ENCODE measurements at places on chromosomes 4 and X.

DNA sequence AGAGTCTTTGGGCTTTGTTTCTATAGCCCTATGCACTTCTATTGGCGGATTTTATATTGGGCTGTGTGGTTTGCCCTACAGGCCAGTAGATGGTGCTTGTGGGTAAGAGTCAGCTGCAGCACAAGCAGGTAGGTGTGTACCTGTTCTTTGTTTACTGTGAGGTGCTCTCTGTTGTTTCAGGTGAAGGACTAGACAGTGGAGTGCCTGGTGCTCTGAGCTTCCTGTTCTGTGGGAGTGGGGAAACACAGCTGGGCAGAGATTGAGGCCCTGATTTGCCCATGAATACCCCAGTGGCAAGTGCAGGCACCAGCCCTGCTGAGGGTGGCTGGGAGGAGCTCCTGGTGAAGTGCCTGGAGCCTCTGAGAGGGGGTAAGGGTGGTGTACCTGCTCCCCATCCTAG is 26.3 kb upstream of the UCP1 start:
- no peak for DNase-seq

GRCh38 chr4:59553721-59554091 is 1646.4 kb upstream of the ADGRL3 start:
- no peak for DNase-seq

DNA sequence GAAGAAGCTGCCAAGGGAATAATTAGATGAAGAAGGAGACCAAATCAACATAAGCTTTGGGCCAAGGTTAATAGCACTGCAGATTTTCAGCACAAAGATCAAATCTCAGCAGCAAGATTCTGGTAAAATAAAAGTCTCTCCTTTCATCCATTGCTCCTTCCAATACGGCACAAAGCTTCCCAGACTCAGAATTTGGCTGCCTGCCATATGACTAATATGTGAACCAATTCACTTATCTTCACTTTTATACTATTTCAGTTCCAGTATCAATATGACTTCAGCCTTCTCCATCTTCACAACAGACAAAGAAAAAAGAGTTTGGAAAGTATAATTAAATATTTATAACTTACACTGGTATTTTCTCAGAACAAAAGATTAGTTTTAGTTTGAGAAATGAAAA is 978.3 kb upstream of the GRID2 start:
- no peak for DNase-seq

DNA sequence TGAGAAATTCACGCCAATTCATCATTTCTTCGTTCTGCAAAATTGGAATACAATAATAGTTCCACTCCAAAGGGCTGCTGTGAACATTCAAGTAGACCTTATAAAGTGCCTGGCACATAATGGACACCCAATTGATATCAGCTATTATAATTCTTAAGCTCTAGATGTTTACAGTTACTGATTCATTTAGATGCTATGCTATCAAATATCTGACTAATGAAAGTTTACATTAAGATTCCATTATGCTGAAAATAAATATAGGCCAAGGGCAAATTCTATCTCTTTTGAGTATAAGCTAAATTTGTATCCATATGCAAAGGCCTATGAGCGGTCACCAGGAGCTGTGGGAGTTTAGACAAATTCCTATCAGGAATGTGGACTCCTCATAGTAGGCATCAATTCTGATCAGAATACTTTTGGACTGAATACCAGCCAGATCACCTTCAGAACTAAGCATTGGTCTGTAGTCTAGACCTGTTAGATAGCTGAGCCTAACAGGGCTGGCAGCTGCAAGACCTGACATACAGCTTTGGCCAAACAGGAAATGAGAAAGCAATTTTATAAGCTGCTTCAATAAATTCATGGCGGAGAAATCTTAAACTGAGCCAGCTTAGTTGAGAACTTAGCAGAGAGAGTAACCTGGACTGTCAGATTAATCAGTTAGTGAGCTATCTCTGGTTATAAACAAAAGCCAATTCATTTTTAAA is 384.3 kb upstream of the ACTRT1 start:
- DNase-seq: no peak

DNA sequence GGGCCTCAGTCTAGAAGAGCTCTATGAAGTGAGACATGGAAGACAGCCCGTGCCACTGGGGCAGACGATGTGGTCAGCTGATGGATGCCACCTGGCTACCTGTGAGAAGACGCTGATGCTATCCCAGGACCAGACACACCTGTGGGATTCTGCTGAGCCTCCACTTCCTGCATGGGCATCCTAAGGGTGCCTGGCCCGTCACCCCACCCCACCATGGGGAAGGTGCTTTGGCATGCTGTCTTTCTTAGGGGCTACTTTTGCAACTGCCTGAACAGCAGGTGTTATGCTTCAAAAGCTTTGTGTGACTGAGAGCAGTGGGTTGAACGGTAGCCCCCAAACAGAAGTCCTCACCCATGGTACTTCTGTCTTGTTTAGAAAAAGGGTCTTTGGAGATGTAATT is 65.0 kb upstream of the STS start:
- no peak for DNase-seq

DNA sequence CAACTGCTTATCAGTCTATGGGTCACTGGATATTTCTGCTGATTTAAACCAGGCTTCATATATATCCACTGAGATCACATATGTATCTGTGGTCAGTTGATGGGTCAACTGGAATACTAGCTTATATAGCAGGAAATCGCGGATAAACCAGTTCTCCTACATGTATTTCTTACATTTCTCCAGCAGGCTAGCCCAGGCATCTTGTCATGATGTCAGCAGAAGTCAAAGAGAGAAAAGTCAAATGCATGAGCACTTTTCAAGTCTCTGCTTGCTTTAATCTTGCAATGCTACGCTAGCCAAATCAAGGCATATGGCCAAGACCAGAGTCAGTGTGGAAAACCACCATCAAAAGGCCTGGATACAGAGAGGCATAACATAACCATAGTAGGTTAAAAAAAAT is 1008.8 kb upstream of the DIAPH2 start:
- no peak for DNase-seq

DNA sequence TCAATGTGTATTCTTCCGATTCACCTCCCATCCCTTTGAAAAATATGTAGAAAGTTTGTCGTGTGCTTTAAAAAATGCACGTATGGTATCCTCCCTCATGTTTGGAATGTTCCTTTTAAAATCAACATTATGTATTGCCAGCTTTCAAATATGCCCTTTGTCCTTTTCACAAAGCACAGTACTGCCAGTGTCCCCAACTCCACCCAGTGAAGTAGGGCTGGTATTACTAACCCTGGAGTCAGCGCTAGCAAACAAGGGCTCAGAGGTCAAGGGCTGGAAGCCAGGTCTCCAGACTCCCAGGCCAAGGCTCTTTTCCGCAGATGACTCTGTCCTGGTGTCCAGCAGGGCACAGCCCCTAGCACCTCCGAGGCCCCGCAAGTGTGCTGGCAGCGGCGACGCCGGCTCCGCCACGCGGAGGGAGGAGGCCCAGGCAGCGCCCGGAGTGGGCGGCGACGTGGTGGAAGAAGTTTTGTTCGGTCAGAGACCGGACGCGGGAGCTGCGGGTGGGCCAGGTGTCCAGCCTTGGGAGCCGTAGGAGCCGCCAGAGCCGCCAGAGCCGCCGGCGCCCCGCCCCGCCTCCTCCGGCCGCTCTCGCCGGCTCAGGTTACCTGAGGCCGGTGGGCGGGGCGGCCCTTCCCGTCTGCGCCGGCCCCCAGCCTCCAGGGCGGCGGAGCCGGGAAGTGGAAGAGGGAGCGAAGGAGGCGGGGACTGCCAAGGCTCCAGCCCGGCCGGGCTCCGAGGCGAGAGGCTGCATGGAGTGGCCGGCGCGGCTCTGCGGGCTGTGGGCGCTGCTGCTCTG is at the start of gene IL13RA1:
Gene IL13RA1, plus strand, starts transcription at position 720 of the 799 bp plus-strand sequence. Its CDS starts 33 bp downstream, at position 753.
- DNase-seq: peak; percentile 1

DNA sequence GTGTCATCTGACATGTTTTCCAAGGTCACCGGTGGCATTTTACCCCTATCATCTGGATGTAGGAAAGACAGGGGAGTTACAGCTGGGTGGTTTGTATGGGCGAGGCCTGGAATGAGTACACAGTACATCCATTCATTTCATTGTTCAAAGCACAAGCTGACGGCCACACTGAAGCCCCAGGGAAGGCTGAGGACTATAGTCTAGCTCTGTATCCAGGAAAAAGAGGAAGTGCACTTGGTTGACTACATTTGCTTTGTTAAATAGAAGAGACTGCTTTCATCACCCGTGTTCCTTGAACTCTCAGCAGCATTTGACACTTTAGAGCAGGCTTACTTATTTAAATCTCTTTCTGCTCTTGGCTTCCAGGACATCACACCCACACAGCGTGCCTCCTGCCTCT is 1041.0 kb upstream of the TENM3 start:
- DNase-seq: no peak

DNA sequence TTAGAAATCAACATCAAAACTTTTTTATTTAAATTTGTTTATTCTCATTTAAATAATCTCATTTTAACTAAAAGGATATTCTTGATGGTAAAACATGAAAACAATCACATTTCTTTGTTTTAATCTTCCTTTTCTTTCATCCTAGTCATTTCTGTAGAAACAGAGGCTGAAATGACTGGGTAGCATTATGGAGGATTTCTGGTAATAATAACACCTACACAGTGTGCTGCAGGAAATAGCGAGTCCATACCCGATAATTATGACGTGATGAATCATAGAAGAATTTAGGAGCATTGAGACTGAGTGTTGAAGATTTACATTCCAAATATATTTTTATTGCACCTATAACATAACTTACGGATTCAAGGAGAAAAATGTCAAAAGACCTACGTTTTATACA is 31.4 kb upstream of the BBS12 start:
- DNase-seq: no peak

DNA sequence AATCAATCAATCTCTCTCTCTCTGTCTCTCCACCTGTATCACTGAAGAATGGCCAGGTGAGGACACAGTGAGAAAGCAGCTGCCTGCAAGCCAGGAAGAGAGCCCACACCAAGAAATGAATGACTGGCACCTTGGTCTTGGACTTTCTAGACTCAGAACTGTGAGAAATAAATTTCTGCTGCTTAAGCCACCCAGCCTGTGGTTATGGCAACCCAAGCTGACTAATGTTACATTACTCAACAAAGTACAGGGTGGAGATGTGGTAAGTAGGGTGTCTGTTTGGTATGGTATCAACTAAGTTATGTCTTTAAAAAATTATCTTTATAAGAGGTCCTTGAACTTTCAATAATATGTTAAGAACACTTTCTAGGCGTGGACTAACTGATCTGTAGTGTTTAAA is 159.3 kb downstream of the EPHA5 start:
- no peak for DNase-seq

- DNase-seq: no peak
Measured at GRCh38 chr4:148415500-148415899, 26.7 kb downstream of the NR3C2 start.

DNA sequence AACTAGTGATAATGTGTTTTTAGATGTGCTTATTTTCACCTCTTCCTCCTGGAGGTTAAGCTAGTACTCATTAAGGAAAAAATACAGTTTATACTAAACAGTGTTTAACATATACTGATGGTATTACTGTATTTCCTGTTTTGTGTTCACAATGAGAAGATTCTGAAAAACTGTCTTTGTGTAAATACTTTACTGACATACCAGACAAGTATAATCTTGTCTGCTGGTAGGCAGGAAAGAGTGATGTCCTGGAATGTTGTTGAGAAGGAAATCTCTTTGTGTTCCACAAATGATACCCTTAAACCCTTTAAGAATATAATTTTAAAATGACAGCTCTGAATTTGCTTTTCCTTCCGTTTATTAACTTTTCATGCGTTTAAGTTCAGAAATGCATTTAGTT is 205.5 kb upstream of the NUDT6 start:
- DNase-seq: no peak

DNA sequence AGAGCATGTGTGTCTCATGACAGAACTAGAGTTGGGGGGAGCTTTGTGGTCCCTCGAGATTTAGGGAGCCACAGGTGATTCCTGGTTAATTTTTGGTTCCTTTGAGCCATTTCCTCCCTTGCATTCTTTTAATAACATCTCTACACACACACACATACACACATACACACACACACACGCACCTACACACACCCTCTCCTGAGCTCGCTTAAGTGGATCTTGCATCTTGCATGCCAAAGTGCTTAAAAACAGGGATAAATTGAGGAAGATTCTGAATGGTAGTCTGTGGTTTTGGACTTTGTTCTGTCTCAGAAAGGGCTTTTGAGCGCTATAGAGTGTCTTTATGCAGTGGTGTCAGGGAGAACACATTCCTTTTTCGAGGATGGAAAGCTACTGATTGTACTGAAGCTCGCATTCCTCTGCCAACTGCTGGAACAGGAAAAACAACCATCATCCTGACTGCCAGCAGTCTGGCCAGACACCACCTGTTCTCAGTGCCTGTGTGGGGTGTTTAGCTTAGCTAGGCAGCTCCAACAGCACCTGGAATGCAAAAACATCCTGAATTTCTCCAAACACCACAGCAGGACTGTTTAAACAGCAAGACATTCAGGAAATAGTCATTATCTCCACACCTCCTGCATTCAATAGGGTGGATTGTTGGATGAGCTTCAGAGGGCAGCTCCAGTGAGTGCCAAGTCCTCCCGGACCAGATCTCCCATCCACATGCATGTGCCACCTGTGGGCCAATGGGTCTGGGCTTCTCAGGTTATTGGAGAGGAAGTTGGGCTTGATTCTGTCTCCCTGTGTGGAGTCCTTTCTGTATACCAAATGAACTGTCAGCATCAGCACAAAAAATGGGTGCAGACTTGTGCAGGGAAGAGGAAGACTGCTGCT is 21.9 kb upstream of the IGFBP7 start:
- DNase-seq: no peak

- no peak for DNase-seq
Measured at GRCh38 chr4:123520325-123520724, 123.7 kb downstream of the SPRY1 start.

- no peak for DNase-seq
Measured at GRCh38 chr4:183195534-183195933, 96.5 kb downstream of the WWC2 start.

GRCh38 chr4:30760551-30760950 is 40.4 kb downstream of the PCDH7 start:
- DNase-seq: no peak

GRCh38 chrX:9913146-9913433 is 54.1 kb upstream of the CLDN34 start:
- no peak for DNase-seq

DNA sequence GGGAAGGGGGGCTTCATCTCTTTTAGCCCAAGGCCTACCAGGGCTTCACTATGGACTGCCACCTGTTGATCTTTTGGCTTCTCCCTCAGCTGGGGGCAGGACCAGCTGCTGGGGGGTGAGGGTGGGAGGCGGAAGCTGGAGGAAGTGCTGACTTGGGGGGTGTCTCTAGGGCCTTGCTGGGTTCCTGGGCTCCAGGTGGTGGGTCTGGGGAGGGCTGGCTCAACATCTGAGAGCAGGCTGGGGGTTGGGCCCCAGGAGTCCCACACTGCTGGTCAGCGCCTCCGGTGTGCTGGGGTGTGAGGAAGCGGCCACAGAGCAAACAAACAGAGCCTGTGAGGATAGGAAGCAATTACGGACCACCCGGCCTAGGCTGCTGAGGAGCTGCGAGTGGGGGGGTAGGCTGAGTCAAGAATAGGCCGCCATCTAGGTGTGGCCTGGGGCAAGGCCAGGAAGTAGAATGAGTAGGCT is 85.7 kb downstream of the EFNB1 start:
- DNase-seq: no peak
